ENCODE measurements at places on chromosomes 13 and 19.

GRCh38 chr13:85186356-85187045, 612.7 kb downstream of the SLITRK6 start:
- DNase-seq: no peak

- DNase-seq: no peak
These were observed 865.1 kb downstream of the EFNB2 start for GRCh38 chr13:105670179-105670990.

- DNase-seq: no peak
These were observed 19.3 kb downstream of the ATP12A start for GRCh38 chr13:24699541-24699940.

GRCh38 chr13:98549006-98549727, 27.7 kb downstream of the STK24 start:
- DNase-seq: no peak
